Stimulated activated CD4-positive, alpha-beta T cell treated with anti-CD3 and anti-CD28 coated beads, Interleukin-12 subunit alpha, Interleukin-12 subunit beta, amount 100 ng/mL, for 24 hours (primary cell): ENCODE measurements at places on chromosomes 7 and 10.

DNA sequence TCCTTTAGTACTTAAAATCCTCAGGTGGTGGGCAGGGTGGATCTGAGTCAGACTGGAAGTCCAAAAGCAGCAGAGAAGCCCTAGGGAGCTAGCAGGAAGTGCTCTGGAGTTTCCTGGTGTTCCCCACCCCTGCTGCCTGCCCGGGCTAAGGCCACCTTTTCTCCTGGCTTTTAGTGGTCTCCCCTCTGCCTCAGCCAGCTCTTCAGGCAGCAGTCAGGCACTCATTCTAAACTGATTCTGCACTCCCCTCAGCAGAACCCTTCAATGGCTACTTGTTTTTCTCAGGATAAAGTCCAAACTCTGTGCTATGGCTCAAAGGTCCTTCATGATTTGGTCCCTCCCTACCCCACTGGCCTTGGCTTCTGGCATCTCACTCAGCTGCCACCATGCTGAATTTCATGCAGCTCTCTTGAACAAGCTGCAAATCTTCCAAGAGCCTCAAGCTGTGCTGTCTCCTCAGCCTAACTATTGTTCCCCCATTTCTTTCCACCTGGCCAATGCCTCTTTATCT is 28.9 kb upstream of the DNMBP start:
- DNase-seq, result no peak

DNA sequence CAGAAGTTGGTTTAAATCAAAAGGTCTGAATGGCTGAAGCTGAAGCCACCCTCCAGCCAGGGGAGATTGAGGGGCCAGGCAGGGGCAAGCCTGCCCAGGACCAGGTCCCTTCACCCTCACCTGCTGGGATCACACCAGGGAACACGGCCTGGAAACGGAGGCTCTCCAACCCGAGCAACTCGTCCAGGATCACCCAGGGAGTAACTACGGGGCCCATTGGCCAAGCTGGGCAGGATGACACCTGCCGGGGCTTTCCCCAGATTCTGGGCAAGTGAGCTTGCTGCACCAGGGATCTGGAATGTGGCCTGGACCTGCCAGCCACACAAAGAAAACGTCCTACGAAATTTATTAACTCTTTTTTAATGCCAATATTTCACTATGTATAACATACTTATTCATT is 30.4 kb upstream of the PPP2R2D start:
- DNase-seq, result no peak

DNA sequence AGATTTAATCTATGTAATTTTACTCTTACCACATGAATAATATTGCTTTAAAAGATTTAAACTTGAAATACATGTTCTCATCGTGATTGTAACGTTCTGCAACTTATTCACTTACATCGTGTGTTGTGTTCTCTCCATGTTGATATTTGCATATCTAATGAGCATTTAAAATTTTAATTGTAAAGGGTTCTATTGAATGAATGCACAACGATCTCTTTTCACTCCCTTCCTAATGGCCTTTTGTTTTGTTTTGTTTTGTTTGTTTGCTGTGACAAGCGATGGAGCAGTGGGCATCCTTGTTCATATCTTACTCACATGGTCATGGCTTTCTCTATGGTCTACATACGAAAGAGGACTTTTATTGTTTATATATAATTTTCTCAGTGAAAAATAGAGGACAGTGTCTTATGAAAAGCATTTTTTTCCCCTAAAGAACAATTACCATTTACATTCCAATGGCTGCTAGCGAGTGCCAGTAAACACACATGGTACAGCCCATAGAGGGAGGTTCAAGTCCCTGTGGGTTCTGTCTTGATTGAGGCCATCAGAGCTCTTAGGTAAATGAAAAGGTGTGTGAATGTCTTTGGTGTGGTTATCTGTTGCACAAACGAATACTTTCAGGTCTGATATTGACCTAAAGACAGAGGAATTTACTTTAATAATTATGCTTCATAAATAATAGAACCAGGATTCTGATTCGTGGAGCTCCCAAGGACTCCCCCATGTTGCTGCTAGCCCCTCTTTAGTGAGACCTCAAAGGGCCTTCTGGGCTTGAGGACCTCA is 32.4 kb downstream of the BTBD16 start:
- DNase-seq, result no peak

- no peak for DNase-seq
These were observed 7.0 kb downstream of the WDR91 start for GRCh38 chr7:135204341-135204749.

DNA sequence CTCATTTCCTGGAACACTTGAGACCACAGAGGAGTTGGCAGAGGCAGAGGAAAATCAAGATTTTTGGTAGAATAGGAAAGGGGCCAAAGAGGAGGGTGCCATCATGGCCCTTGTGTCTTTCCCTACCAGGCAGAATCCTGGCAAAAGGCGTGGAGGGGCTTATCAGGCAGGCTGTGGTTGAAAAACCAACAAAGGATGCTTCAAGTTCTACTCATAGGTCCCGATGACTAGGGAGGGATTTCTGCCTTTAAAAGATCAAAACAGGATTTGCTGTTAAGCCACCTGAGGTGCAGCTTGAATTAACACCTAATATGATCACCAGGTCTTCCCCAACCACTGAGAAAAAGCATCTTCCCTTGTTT is 45.7 kb downstream of the BPGM start:
- DNase-seq, result no peak

DNA sequence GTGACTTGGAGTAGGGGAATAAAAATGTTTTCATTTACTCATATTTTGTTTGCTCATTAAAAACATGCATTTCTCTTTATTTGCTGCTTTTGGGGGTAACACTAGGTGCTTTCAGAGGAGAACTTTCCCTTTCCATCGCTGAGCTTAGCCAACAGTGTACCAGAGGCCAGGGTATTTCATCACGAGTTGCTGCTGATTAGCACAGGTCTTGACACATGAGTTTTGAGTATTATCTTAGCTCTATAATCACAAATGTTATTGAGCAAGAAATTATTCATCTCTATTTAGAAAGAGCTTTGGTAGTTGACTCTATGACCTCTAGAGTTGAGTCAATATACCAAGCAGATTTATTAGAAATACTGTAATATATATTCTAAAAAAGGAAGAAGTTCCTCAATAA is 375.9 kb downstream of the NXPH1 start:
- DNase-seq, result no peak

DNA sequence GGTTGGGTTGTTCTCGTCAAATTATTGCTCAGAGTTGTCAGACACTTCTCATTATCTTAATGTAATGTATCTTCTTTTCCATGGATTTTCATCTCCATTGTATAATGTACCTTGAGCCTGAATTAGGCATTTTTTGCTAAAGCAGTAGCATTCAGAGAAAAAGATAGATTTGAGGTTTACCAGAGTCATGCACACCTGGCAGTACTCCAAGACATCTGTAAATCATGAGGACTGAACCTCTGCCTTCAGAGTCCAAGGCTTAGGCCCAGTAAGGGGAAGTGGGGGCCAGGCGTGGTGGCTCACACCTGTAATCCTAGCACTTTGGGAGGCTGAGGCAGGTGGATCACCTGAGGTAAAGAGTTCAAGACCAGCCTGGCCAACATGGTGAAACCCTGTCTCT is 624.3 kb upstream of the MBL2 start:
- DNase-seq, result no peak
